Activated CD4-positive, alpha-beta T cell treated with anti-CD3 and anti-CD28 coated beads for 4 hours (primary cell): ENCODE measurements at places on chromosomes 12 and 14.

- DNase-seq = no peak
These were observed 850.8 kb downstream of the TMTC2 start for GRCh38 chr12:83537428-83538053.

DNA sequence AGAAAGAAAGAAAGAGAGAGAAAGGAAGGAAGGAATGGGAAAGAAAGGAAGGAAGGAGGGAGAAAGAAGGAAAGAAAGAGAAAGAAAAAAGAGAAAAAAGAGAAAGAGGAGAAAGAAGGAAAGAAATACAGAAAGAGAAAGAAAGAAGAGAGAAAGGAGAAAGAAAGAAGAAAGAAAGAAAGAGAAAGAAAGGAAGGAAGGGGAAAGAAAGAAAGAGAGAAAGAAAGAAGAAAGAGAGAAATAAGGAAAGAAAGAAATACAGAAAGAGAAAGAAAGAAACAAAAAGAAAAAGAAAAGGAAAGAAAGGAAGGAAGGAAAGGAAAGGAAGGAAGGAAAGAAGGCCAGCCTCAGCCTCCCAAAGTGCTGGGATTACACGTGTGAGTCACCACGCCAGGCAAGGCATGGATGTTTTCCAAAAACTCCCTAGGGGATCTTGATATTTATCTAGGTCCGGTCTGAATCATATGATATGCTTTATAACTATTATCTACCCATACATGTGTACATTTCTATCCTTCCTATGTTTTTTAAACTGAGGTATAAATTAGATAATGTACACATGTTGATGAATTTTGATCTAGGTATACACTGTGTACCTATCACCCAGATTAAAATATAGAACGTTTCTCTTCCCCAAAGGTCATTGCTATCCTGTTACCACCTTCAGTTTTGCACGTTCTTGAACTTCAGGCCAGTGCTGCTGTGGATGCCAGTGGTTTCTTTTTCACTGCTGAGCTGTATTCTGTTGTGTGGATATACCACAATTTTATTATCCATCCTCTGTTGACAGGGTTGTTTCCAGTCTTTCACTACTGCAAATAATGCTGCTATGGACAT is 177.9 kb downstream of the RBM19 start:
- no peak for DNase-seq

DNA sequence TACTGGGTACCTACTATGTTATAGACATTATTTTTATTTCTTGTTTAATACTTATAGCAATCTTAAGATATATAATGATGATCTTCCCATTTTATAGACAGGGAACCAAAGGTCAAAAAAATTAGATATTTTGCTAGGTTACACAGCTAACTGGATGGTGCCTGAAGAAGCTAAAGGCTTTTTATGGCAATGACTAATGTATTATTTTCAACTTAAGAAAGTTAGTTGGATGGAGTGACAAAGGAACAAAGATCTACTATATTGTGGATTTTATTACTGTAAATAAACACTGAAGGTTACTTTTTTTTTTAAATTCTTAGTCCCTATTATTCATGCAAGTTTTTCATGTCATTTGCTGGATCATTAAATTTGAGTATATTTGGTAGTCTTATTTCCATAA is 227.9 kb downstream of the GPHN start:
- DNase-seq = no peak

- DNase-seq = no peak
These were observed 205.7 kb upstream of the NPAS3 start for GRCh38 chr14:32733015-32733414.

DNA sequence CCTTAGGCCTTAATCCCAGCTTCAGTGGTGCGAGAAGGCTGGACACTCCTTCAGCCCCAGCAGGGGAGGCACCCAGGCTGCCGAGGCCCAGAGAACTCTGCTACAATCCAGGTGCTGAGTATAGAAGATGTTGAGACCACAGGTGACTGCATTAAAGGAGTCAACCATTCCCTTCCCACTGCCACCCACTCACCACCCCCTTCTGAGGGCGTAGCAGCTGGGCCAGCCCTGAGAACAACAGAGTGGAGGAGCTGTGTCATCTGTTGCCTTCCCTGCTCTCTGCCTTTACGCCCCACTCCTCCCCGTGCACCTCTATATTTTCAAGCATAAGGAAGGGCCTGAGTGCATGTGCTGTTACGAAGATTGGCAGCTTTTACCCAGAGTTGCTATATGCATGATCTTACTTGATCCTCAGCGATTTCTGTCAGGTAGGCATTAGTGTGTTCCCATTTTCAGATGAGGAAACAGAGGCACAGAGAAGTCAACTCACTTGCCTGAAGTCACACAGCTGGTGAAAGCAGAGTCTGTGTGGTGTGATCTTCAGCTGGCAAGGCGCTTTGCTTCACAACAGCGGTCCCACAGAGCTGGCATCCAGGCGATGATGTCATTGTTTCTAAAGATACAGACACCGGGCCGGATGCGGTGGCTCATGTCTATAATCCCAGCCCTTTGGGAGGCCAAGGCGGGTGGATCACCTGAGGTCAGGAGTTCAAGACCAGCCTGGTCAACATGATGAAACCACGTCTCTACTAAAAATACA is 46.7 kb downstream of the RIN3 start:
- DNase-seq = peak; percentile 58

DNA sequence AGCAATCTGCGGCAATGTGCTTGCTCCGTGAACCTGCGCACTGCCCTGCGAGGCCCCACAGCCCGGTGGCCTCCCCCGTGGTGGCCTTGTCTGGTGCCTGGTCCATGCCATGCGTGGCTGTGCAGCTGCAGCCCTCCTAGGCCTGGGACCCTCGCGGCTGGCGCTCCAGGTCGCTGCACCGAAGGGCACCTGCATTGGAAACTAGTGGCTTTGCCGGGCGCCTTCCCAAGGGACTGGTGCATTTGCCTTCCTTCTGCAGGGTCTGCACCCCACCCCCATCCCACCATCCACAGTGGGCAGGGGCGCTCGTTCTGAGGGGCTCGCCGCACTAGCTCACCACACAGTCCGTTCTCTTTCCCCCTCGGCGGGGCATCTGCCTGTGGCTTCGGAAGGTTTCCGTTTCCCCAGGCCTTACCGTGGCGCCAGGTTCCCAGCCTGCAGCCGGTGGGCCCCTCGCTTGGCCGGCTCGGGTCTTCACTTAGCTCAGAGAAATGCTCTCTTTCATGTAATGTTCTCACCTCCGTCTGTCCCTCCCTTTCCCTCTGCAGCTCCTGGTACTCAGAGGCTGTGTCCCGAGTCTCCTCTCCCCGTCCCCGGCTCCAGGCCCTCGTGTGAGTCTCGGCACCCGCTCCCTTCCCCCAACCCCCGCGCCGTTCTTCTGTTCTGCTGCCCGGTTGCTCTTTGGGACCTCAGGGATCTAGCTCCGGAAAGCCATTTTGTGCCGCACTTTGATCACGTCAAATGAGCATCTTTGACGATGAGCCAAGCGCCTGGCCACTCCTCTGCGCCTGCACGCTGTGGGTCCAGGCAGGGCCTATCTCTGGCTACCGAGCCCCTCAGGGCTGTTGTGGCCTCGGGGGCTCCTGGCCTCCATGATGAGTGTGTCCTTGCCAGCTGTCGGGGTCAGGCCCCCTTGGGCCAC is 31.9 kb downstream of the JAG2 start:
- DNase-seq = no peak

DNA sequence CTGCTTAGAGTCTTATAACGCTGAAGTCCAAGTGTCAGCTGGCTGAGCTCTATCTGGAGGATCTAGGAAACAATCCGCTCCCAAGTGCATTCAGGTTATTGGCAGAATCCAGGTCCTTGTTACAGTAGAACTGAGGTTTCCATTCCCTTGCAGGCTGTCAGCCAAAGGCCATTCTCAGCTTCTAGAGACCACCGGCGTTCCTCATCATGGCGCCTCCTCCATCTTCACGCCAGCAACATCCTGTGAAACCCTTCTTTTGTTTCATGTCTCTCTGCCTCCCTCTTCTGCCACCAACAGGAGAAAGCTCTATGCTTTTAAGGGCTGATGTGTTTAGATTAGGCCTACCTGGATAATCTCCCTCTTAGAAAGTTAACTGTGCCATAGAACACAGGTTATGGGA is 133.0 kb upstream of the RASSF8 start:
- DNase-seq = no peak

- DNase-seq = no peak
These were observed 53.7 kb upstream of the OTOGL start for GRCh38 chr12:80045594-80045993.

GRCh38 chr12:27064397-27065342 is 17.7 kb downstream of the C12orf71 start:
- DNase-seq = no peak

- peak; percentile 37 for DNase-seq
These were observed 6.2 kb upstream of the OAS1 start for GRCh38 chr12:112900298-112901145.

- DNase-seq = no peak
These were observed 359.3 kb downstream of the BCL11B start for GRCh38 chr14:98912655-98913054.

DNA sequence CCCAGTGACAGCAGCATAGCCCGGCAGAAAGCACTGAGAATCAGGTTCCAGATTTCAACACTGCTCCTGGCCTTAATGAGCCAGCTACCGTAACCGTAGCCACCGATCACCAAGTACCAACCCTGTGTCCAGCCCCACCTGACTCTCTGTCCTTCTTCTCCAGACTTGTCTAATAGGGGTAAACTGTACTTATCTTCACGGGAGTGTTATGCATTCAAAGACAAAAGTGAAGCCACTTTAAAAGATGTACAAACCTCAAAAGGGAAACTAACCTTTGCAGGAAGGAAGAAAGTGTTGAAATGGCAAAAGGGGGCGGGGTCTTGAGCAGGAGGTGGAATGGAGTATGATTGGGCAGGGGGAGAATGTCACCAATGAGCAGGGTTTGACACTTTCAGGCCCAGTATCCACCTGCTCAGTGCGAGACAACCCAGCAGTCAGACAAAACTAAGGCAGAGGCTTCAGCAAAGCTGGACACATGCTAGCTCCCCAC is 226.1 kb downstream of the CHST11 start:
- DNase-seq = peak; percentile 73

DNA sequence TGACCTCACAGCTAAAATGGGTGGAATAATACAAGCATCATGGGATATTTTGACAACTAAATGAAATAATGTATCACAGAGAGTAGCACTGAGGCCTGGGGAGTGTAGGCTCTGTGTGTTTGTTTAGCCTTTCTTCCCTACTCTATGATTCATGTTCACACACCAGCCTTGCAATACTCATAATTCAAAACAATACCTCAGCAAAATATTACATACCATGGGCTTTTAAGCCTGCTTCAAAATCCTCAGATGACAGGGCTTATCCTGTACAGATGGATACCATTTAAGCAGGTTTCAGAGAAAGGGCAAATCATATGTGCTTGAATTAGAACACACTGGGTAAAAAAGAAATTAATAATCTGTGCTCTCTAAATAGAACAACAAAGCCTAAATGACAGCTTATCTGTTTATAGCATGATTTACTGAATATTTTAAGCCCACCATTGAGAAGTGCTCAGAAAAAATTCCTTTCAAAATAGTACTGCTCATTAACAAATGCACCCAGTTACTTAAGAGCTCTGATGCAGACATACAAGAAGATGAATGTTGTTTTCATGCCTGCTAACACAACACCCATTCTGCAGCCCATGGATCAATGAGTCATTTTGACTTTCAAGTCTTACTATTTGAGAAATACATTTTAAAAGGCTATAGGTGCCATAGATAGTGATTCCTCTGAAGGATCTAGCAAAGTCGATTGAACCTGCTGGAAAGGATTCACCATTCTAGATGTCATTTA is 84.9 kb upstream of the ADAMTS20 start:
- DNase-seq = no peak

- no peak for DNase-seq
These were observed 221.6 kb downstream of the LRRK2 start for GRCh38 chr12:40446385-40446784.

- DNase-seq = no peak
These were observed 12.4 kb upstream of the P2RX7 start for GRCh38 chr12:121120323-121120722.

DNA sequence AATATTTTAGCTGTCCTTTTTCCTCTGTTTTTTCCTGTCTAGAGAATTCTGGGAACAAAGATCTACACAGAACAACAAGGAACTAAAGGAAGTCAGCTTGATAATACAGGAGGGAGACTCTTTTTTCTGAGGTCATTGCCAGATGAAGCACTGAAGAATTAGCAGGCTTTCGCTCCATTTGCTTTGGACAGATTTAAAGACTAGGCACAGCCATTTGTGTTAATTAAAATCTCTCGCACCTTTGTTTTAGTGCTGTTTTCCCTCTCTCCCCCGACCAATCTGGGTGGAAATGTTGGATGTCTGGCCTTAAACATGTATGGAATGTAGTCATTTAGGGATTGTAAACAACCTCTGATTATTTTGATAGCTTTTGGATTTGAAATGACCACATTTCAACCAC is 9.6 kb upstream of the GPHN start:
- no peak for DNase-seq

DNA sequence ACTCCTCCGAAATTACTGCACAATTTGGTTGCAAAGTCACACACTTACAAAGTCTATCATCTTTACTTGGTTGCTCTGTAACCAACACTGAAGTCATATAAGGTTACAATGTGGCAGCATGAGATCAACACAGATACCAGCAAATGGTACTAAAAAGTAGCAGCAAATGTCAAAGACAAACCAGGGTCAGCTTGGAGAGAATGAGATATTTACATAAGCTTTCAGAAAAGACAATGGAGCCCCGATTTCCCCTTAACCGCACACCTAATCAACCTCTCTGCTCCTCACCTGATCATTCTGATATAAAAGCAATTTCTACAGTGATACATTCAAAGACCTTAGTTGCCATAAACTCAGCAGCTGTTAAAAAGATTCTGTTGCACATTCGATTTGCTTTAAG is 76.4 kb upstream of the FOXN3 start:
- DNase-seq = no peak

DNA sequence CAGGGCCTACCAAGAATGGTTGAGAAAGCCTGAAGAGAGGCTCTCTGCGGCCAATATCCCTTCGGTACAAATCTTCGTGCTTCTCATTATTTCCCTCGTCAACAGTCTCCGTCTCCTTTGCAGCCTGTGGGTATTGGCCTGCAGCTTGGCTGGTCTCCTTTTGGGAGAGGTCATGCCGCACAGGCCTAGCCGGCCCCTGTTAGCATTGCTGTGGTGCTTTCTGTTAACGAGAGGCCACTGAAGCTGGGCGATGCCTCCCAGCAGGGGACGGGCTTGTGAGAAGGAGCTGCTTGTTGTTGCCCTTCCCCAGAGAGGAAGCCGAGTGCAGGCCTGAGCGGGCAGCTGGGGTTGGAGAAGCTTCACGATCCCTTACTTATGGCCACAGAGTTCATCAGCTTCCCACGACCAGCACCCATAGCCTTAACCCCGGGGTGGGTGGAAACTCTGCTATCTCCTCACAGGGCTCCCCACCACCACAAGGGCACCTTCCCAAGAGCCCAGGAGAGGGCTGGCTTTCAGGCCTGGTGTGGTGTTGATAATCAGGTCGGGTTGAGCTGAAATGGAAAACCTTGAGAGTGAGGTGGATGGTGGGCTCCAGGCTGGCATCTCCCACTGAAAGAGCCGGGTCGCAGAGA is 228.6 kb downstream of the ZFP36L1 start:
- no peak for DNase-seq
